ENCODE measurements at places on chromosomes 4 and X.

DNA sequence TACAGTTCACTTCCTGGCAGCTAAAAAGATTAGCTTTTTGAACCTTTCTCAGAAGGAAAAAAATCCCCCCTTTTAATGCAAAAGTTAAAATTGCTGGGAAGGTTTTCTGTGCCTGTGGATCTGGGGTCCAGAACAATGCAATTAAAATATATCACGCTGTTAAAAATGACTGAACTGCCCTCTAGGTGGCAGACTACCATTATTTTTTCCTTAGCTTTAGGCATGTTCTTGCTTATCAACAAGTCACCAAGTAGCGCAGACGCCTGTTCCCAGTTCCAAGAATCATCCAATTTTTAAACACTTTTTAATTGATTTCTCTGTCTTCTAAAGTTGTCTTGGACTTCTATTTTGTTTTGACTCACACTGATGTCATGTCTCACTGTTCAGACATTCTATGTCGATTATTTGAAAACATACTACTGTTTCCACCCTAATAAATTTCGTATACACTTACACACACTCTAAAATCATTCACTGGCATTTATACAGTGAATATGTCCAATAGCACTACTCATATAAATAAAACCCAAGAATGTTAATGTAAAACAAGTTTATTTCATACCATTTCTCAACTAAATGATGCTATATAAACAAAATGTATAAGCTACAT, 661.6 kb downstream of the RAPGEF2 start:
- no peaks in the 10 kb centered on the region for H3K4me1 ChIP-seq
- no peaks in the 10 kb centered on the region for H3K27me3 ChIP-seq
- H3K36me3 ChIP-seq, result no peaks in the 10 kb centered on the region
- no peak for DNase-seq
- H3K27ac ChIP-seq, result no peak overlapping the region

GRCh38 chr4:153426207-153426885, 39.8 kb upstream of the TMEM131L start:
- H3K27ac ChIP-seq, result peak overlapping the region; percentile 90
- H3K27me3 ChIP-seq, result no peaks in the 10 kb centered on the region
- peak overlapping the region; percentile 23 for H3K4me3 ChIP-seq
- H3K4me1 ChIP-seq, result peaks cover 35% of the 10 kb centered on the region

DNA sequence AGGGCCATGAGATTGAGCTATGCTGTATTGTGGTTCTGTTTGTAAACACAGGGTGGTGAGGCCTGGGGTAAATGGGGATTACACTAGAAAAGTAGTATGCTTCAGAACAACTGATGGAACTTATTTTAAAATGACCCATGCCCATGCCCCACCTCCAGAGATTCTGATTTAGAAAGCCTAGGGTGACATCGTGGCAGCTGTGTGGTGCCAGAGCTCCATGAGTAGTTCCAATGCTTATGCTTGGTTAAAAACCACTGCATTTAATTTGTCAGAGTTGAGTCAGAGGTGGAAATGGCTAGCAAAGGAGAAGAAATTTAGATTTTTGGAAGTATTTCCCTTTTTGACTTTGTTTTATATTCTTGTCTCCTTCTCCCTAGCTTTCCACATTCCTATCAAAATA, 63.4 kb upstream of the PDE5A start:
- no peak overlapping the region for H3K4me3 ChIP-seq
- DNase-seq, result no peak
- no peak overlapping the region for H3K27ac ChIP-seq
- H3K27me3 ChIP-seq, result no peaks in the 10 kb centered on the region

DNA sequence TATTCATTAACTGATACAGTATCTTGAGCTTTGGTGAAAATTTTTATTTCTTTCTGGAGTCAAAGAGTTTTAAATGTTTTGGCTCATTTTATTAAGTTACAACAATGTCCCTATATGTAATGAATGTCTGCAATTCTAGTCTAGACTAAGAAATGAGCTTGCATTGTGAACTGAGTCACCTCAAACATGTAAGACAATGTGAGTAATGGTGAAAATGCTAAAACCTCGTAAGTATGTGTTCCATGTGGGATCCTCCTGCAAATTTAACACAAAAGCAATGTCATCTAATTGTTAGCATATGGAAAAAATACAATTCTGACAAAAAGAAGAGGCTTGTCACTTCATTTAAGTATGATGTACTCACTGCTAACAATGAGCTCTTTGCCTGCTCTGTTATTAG, 480.5 kb upstream of the FSTL5 start:
- no peaks in the 10 kb centered on the region for H3K36me3 ChIP-seq
- H3K27ac ChIP-seq, result no peak overlapping the region
- DNase-seq, result no peak
- H3K4me1 ChIP-seq, result no peaks in the 10 kb centered on the region

DNA sequence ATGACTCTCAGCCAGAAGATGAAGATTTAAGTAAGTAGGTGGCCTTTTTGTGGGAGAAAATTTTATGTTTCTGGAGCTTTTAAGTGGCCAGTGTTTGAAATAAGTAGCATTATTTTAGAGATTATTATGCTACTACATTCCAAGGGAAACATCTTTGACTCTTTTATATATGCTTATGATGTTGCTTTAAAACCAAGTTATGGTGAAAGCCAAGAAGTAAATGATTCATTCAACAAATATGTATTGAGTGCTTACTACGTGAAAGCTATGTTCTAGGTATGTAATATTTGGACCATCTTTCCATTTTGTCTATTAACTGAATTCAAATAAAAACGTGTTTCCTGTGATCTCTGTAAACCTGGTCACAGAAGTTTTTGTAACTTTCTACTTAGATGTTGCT, 58.3 kb downstream of the ZFX start:
- DNase-seq, result no peak
- no peak overlapping the region for H3K27ac ChIP-seq
- H3K4me1 ChIP-seq, result peaks cover 10% of the 10 kb centered on the region
- no peaks in the 10 kb centered on the region for H3K27me3 ChIP-seq
- no peaks in the 10 kb centered on the region for H3K36me3 ChIP-seq
- H3K4me3 ChIP-seq, result no peak overlapping the region

DNA sequence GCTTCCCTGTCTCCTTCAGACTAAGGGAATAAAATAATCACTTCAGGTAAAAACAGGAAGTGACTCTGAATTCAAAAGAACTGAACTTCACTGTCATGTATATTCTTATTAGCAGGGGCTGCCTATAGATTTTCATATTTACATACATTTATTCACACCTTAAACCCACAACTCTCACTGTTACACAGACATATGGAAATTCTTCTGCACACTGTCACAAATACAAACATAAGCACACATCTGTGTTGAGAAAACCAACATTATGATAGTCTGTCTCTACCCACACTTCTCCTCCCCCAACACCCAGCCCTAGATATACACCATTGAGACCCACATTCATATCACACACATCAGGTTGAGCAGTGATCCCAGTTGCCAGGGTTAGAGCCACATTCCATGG, 5.7 kb upstream of the FGF16 start:
- H3K4me3 ChIP-seq, result no peak overlapping the region
- DNase-seq, result no peak
- no peaks in the 10 kb centered on the region for H3K27me3 ChIP-seq
- H3K36me3 ChIP-seq, result no peaks in the 10 kb centered on the region

DNA sequence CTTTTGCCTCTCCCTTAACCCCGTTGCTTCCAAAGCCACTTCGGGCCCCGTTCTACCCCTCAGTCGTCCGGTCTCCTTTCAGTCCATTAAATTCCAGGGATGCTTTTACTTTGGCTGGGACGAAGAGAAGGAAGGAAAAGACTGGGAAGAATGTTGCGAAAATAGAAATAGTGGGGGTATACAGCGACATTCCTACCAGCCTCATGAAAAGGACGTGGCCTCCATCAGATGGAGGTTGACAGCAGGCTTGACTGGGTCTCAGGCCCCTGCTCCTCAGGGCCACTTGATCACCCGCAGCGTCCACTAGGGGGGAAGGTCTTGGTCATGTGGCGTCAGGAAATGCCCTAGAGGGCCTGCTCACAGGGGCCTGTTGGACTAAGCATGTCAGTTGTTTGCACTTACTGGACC, 657 bp upstream of the ANKRD50 start:
- H3K27me3 ChIP-seq, result no peaks in the 10 kb centered on the region
- H3K4me3 ChIP-seq, result peak overlapping the region; percentile 61
- peak overlapping the region; percentile 74 for H3K27ac ChIP-seq

GRCh38 chrX:51215266-51215665, 117.4 kb upstream of the NUDT10 start:
- no peak overlapping the region for H3K27ac ChIP-seq
- no peaks in the 10 kb centered on the region for H3K36me3 ChIP-seq
- H3K27me3 ChIP-seq, result no peaks in the 10 kb centered on the region
- H3K4me3 ChIP-seq, result no peak overlapping the region

DNA sequence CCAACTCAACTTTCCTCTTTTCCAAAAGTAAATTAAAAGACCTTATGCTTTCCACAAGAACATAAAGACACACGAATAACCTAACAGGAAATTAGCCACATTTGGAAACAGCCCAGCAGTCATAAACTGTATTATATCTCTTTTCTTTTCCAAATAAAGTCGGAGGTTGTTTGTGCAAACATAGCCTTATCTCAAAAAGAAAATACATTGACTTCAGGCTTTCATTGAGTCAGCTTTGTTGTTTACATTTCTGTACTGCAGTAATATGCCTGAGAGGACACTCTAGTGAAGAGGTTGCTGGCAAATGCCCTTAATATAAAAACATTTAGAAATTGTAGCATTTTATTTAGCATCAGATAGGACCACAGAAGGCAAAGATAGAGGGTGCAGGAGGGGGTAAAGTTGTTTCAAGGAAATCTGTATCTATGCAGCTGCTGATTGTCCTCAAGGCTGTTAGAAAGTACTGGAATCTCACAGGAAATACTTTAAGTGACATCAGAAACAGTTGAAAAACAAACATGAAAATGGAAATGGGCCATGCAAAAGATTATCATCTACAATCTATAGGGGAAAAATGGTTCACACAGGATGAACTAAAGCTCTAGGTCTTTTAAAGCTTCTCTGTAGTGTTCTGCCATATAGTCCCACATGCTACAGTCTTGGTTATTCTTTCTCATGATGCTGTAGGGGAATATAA, 14.5 kb downstream of the LNX1 start:
- DNase-seq, result no peak
- H3K27ac ChIP-seq, result no peak overlapping the region
- no peaks in the 10 kb centered on the region for H3K36me3 ChIP-seq
- no peak overlapping the region for H3K4me3 ChIP-seq

GRCh38 chr4:143616771-143617170, 83.7 kb downstream of the FREM3 start:
- H3K4me1 ChIP-seq, result no peaks in the 10 kb centered on the region
- DNase-seq, result no peak
- H3K27ac ChIP-seq, result no peak overlapping the region
- no peaks in the 10 kb centered on the region for H3K36me3 ChIP-seq
- no peak overlapping the region for H3K4me3 ChIP-seq
- no peaks in the 10 kb centered on the region for H3K27me3 ChIP-seq

DNA sequence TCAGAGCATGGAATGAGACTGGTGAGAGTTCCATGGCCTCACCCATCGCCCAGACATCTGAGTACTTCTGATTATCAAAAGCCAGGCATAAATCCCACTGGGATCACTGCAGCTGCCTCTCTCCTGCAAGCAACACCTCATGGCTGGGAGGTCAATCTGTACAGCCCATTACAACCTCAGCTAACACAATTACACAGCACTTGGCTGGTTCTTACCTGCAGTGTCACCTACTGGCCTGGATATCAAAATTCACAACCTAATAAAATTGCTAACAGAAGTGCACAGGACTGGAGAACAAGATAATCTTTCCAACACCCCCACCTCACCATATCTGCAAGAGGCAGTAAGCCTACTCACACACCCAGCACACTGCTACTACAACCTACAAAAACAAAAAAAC, 341.7 kb upstream of the NDST3 start:
- no peak overlapping the region for H3K4me3 ChIP-seq
- no peaks in the 10 kb centered on the region for H3K4me1 ChIP-seq
- no peaks in the 10 kb centered on the region for H3K36me3 ChIP-seq
- no peak for DNase-seq
- H3K27ac ChIP-seq, result no peak overlapping the region

GRCh38 chrX:129961180-129962083, 21.0 kb upstream of the BCORL1 start:
- peak overlapping the region; percentile 66 for H3K27ac ChIP-seq
- peak; percentile 73 for DNase-seq
- no peaks in the 10 kb centered on the region for H3K36me3 ChIP-seq
- no peaks in the 10 kb centered on the region for H3K27me3 ChIP-seq
- no peak overlapping the region for H3K4me3 ChIP-seq

GRCh38 chr4:78138252-78138651, 81.1 kb downstream of the FRAS1 start:
- no peak overlapping the region for H3K27ac ChIP-seq
- no peak overlapping the region for H3K4me3 ChIP-seq
- no peaks in the 10 kb centered on the region for H3K36me3 ChIP-seq
- H3K4me1 ChIP-seq, result no peaks in the 10 kb centered on the region
- no peak for DNase-seq
- H3K27me3 ChIP-seq, result no peaks in the 10 kb centered on the region

DNA sequence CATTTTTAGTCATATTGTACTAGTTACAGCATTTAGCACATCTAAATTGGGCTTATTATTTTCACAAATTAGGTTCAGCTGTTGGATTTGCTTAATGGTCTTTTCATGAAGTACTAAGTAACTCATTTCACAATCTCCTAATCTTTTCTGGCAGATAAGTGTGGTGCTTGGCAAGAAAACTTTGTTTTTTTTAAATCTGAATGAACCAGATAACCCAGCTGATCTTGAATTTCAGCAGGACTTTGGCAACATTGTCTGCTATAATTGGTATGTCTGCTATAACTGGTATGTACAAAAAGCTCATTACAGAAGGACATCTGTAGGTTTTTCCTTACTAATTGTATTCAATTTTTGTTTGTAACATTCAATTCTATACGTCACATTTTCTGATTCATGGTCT, 22.7 kb downstream of the WDR19 start:
- H3K27ac ChIP-seq, result no peak overlapping the region
- no peak overlapping the region for H3K4me3 ChIP-seq
- DNase-seq, result no peak
- peaks cover 1% of the 10 kb centered on the region for H3K36me3 ChIP-seq

- peak; percentile 1 for DNase-seq
- peaks cover 3% of the 10 kb centered on the region for H3K4me1 ChIP-seq
- no peaks in the 10 kb centered on the region for H3K27me3 ChIP-seq
- H3K4me3 ChIP-seq, result no peak overlapping the region
Observed at GRCh38 chrX:70336767-70337166, 46.9 kb downstream of the KIF4A start.

Measured in B cell (primary cell).